ENCODE measurements at places on chromosomes 2 and 18.

GRCh38 chr18:75830828-75831227 lies 403.3 kb upstream of the SMIM21 start:
- no peak for DNase-seq

DNA sequence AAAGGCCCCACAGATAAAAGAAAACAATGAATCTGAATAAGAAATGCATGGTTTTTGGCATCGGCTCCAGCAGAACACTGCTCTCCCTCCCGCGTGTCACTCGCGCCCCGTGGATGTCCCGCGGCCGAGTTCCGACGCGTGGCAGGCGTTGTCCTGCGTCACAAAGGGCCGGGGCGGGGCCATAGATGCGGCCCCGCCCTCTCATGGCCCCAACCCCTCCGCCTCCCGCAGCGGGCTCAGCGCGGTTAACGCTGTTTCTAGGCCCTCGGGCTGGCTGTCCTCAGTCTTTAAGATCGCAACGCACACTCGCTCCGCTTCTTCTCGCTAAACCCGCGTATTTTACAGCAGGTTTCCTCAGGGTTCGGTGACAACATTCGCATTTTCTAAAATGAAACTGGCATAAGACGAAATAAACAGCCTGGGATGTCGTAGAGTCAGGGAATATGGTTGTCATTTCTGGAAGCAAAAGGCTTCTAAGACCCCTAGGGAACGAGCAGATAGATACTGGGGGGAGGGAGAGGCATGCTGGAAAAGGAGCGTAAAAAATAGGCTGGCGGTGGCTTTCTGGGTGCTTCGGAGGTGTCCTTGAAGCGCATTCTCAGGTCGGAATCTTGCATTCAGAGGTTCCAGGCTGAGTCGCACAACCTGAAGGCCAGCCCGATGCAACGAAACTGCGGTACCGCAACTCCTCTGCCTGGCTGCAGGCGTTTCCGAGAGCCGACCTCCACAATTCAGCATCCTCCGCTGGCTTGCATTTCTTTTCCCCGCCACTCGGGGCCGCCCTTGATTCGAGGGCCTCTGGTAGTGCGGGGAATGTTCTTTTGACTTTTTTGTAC lies at the start of gene FKBP7:
Gene FKBP7 (minus strand): TSS at position 162 of the 836 bp plus-strand sequence. CDS start 101 bp downstream, at position 61.
- DNase-seq: peak; percentile 67

- DNase-seq: no peak
These were observed 4.0 kb downstream of the YES1 start for GRCh38 chr18:808086-808485.

DNA sequence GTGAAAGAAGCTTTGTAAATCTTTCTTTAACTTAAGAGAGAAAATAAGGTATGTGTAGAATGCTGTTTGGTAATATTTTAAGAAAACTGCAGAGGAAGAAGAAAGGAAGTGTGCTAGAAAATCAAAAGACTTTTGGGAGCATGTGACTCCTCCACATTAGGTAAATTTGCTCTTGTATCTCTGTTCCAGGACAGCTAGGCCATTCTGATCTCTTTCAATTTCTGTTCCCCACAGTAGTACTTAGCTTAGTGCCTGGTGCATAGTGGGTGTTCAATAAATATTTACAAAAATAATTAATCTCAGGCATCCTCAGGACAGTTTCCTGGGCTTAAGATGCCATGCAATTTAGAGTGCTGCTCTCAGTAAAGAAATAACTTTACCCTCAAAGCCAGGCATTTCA lies 105.0 kb downstream of the GPD2 start:
- no peak for DNase-seq

- peak; percentile 32 for DNase-seq
These were observed 766.4 kb upstream of the ID2 start for GRCh38 chr2:7915302-7916091.

All from GM04504 (cell line).